ENCODE measurements at places on chromosomes 3 and 15. TPM values are rescaled to one million over a fixed set of nuclear protein-coding genes. Genes with fewer than 3 reads are reported as not detected.
A peak's percentile ranks its signal among the peaks of the same experiment; 100 is the strongest.

DNA sequence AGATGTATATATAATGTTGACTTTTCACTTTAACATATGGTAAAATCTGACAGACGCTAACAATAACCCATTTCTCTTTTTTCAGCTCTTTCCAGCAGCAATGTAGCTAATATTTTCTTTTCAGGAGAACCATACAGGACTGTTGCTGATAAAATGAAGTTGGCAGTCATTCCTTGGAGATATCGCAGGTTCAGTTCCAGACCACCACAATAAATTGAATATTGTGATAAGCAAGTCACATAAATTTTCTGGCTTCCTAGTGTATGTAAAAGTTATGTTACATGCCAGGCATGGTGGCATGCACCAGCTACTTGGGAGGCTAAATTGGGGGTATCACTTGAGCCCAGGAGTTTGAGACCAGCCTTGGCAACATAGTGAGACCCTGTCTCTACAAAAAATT is 31.9 kb upstream of the TM4SF1 start:
- H3K4me3 ChIP-seq, result no peak overlapping the region
- DNase-seq, result no peak
- H3K36me3 ChIP-seq, result no peaks in the 10 kb centered on the region
- H3K4me1 ChIP-seq, result no peaks in the 10 kb centered on the region
- H3K27me3 ChIP-seq, result peaks cover 3% of the 10 kb centered on the region

DNA sequence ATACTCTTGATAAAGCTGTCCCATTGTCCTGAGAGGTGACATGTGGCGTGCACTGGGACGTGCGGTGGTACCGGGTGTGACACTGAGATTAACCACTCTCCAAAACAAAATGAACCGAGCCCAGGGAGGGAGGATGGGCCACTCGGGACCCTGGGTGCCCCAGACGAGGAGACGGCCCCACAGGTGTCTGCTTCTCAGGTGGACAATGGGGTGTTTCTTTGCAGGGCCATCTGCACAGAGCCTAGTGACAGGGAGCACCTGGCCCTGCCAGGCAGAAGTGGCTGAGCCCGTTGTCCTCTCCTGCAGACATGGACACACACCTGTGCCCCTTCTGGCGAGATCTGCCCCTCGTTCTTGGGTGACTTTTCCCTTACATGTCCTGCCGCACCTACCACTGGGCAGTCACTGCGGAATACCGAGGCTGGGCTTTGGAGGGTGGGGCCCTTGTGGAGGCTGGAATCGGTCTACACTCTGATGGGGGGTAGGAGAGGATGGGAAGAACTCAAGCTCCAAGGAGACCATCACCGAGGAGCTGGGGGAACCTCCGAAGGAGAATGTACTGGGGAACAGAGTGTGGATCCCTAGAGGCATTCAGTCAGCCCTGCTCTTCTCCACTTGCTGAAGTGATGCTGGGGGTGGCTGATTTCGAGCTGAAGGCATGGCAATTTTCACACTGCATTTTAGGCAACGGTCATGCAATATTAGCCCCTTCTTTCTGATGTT is 153.5 kb downstream of the ATP10A start:
- H3K4me3 ChIP-seq, result no peak overlapping the region
- no peaks in the 10 kb centered on the region for H3K27me3 ChIP-seq
- H3K27ac ChIP-seq, result no peak overlapping the region
- DNase-seq, result no peak
- H3K4me1 ChIP-seq, result no peaks in the 10 kb centered on the region

SLC27A2 gene
- total RNA-seq, result 1.2 TPM

- no peaks in the 10 kb centered on the region for H3K36me3 ChIP-seq
- H3K4me3 ChIP-seq, result no peak overlapping the region
- H3K27me3 ChIP-seq, result no peaks in the 10 kb centered on the region
- H3K27ac ChIP-seq, result no peak overlapping the region
Measured at GRCh38 chr3:132218817-132219755, 98.1 kb upstream of the ACP3 start.

- peaks cover 57% of the 10 kb centered on the region for H3K4me1 ChIP-seq
- no peaks in the 10 kb centered on the region for H3K27me3 ChIP-seq
- H3K27ac ChIP-seq, result peak overlapping the region; percentile 100
- H3K4me3 ChIP-seq, result peak overlapping the region; percentile 100
- DNase-seq, result peak; percentile 45
- peaks cover 34% of the 10 kb centered on the region for H3K36me3 ChIP-seq
Measured at GRCh38 chr15:92883163-92883875, 16.8 kb upstream of the CHD2 start.

HHATL gene
- not detected for total RNA-seq

DNA sequence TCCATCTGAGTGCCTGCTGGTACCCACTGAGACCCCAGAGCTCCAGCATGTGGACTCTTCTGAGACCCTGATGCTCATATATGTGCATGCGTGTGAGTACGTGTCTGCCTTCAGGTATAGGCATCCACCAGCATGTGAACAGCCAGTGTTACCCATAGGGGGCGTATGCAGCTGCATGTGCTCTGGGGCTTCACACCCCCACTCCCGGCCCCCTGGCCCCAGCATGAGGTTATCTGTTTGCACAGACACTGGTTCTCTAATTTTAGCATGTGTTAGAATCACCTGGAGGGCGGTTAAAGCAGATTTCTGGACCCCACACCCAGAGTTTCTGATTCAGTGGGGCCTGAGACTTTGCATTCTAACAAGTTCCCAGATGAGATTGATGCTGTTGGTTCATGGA is 824 bp upstream of the CILP start:
- DNase-seq, result no peak
- no peak overlapping the region for H3K4me3 ChIP-seq
- H3K36me3 ChIP-seq, result no peaks in the 10 kb centered on the region
- H3K27ac ChIP-seq, result no peak overlapping the region
- no peaks in the 10 kb centered on the region for H3K4me1 ChIP-seq

DNA sequence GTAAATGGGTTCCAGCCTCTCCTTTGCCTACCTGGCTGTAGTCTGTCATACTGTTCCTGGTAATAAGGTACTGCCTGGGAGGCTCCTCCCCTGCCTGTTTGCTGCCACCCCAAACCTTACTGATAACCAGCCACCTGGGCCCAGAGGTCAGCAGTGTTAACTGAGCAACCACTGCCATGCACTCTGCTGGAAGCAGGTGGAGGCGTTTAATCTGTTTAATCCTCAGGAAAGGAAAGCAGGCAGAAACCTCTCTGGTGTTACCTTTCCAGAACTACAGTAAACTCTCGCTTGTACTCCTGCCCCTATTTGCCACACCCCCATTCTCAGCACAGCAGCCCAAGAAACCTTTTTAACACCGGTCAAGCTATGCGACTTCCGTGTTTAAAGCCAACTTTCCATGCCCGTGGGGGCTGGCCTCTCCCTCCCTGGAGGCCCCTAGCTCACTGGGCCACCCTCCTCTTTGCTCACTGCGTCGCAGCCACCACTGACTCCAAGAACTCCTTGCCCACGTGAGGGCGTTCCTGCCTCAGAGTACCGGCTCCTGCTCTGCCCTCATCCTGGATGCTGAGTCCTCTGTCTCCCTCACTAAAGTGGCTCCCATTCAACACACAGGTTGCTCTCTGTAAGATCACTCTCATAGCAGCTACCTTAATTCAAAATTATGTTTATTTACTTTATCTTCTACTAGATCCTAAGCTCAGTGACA is 8.3 kb downstream of the BDH1 start:
- H3K27me3 ChIP-seq, result no peaks in the 10 kb centered on the region
- H3K4me1 ChIP-seq, result no peaks in the 10 kb centered on the region
- H3K36me3 ChIP-seq, result peaks cover 11% of the 10 kb centered on the region

DNA sequence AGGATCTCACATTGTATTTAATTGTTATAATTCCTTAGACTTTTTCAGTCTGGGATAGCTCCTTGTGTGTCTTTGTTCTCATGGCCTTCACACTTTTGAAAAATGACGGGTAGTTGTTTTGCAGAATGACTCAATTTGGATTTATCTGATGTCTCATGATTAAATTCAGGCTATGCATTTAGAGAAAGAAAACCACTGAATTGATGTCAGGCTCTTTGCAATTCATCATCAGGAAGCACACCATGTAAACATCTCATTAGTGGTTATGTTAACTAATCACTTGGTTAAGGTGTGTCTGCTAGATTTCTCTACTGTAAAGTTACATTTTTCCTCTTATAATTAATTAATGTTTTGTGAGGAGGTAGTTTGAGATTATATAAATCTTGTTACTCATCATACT is 8.0 kb upstream of the SLC22A13 start:
- no peaks in the 10 kb centered on the region for H3K27me3 ChIP-seq
- peak overlapping the region; percentile 15 for H3K27ac ChIP-seq
- H3K4me1 ChIP-seq, result peaks cover 14% of the 10 kb centered on the region

GRCh38 chr3:45080824-45081223 is 54.7 kb downstream of the CLEC3B start:
- no peak overlapping the region for H3K27ac ChIP-seq
- H3K27me3 ChIP-seq, result no peaks in the 10 kb centered on the region
- no peak for DNase-seq
- H3K36me3 ChIP-seq, result no peaks in the 10 kb centered on the region
